ENCODE measurements at places on chromosomes 6 and 20.

GRCh38 chr6:111423960-111424846 is 58.8 kb downstream of the REV3L start:
- DNase-seq = no peak

DNA sequence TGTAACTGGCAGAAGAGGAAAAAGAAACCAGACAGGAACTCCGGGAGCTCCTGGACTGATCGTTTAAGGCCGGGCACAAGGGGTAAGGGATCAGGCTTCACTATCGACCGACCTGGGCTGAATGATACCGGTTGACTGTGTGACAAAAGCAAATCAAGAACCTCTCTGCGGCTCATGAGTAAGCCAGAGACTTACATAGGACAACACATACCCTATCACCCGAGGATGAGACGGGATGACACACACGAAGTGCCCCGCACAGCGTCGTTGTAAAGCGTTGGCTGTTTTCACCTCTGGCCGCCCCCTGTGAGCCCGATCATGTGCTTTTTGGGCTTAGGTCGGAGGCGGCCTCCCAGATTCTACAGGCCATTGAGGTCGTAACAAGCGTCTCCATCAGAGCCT is 695 bp upstream of the TGIF2 start:
- peak; percentile 43 for DNase-seq

GRCh38 chr6:1893470-1894130 is 283.9 kb downstream of the FOXC1 start:
- no peak for DNase-seq

GRCh38 chr20:47257771-47258170 is 98.7 kb downstream of the ZMYND8 start:
- DNase-seq = no peak

DNA sequence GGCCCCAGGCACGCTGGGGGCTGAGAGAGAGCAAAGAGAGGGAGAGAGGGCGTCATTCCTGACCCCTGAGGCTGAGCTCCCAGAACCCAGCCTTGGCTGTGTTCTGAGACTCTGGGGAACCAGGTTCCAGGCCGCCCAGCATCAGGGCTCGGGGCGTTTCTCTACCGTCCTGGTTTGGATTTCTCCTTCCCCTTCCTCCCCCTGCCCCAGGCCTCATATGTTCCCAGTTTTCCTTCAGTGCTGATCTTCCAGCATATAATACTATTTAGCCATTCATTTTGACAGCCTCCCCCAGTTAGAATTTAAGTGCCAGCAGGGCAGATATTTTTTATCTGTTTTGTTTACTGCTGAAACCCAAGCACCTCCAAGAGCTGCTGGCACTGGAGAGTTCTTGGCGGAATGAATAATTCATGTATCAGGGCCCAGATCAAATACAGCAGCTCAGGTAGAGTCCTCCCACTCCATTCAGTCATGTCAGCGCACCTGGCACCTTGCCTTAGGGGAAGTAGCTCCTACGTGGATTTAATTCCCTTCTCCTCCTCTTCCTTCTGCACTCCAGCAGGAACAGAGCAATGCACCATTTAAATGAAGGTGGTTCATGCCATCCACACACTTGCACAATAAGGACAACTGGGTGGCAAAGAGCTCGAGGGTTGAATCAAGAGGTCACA is 23.4 kb upstream of the FRMD1 start:
- peak; percentile 80 for DNase-seq

Measured in kidney (tissue), 22 donors.